ENCODE measurements at places on chromosomes 1 and 21.

DNA sequence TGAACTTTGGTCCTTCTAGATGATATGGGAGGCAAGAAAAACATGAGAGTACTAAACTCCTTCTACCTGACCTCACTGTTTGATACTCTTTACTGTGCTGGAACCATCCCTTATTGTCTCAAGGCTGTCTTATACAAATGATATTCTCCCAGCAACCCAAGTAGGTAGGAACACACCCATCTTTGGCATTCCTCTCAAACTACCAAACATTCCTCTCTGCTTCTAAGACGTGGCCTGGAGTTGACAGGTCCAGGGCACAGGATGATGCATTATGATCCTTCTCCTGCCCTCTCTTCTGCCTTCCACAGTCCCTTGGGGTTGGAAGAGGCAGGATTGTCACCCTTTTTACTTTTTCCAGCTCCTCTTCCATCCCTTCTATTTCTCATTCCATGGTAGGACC, 90.5 kb downstream of the SPATA17 start:
- DNase-seq, result no peak

- DNase-seq, result no peak
Measured at GRCh38 chr21:15077529-15078145, 12.8 kb upstream of the NRIP1 start.

DNA sequence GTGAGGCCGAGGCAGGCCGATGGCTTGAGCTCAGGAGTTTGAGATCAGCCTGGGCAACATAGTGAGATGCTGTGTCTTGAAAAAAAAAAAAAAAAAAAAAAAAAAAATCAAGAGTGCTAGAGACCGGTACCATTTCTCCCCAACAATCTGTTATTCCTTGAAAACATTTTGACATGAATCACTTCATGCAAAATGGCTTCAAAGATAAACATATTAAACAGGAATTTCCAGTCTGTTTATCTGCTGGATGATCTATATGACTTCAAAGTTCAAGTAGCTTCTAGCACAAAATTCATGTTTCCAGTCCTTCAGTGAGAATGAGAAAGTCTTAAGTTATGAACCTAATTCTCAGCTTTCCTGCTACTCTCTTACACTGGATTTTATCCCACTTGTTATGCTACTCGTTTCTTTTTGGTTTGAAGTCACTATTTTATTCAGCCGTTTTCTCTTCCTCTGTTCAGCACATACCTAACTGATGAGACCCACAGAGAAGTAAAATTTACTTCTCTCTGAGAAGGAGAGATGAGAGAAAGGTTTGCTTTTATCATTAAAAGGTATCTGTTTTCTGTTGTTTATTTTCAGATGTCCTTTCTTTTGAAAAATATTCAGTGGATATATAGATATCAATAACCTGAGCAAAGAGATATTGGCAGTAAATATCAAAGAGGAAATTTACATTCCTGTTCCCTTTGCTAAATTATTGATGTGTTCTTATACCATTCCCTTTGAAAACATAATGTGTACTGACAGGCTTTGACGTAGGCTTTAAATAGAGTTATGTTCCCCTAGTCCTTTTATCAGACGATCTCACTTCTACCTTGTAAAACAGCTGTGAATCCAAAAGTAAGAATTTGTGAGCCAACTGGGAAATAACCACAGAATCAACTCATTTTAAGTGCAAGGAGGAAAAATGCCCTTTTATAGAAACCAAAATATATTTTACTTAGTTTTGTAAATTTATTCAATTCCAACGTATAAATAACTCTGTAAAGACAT, 38.2 kb downstream of the CD46 start:
- DNase-seq, result no peak

GRCh38 chr1:155182052-155182550, 8.5 kb downstream of the TRIM46 start:
- DNase-seq, result no peak

GRCh38 chr21:32056791-32057190, 184.0 kb downstream of the HUNK start:
- DNase-seq, result no peak

GRCh38 chr21:31886915-31887314, 14.1 kb downstream of the HUNK start:
- no peak for DNase-seq

GRCh38 chr1:94611681-94612475, 70.3 kb upstream of the F3 start:
- no peak for DNase-seq

- no peak for DNase-seq
Measured at GRCh38 chr1:115210302-115210711, 121.0 kb upstream of the TSPAN2 start.

GRCh38 chr1:93829061-93829460, 49.9 kb downstream of the DNTTIP2 start:
- DNase-seq, result no peak

- DNase-seq, result peak; percentile 98
Measured at GRCh38 chr1:220272047-220272840, at the start of gene RAB3GAP2. RAB3GAP2 (minus strand) TSS chr1:220272453; CDS start chr1:220272337, 116 bp downstream.

All from CD4-positive, alpha-beta memory T cell (primary cell).